ENCODE measurements at places on chromosomes 7 and 10. TPM values are rescaled to one million over a fixed set of nuclear protein-coding genes. Genes with fewer than 3 reads are reported as not detected.

Gene CALML3
- total RNA-seq = not detected

Gene TAS2R4
- total RNA-seq = 1.1 TPM

Gene HOXA6
- not detected for total RNA-seq

Gene AMZ1
- 0.11 TPM for total RNA-seq

Gene ATP6V0A4
- not detected for total RNA-seq

Gene HMX2
- total RNA-seq = not detected

Gene SPDYE6
- total RNA-seq = not detected

Gene TLX1
- total RNA-seq = not detected

Gene PIP
- total RNA-seq = not detected

Gene NUTM2E
- not detected for total RNA-seq

Gene ZFAND2A
- total RNA-seq = 21.8 TPM

Gene TFEC
- total RNA-seq = 1.0 TPM

Gene JMJD1C
- total RNA-seq = 41.3 TPM

Gene MGMT
- total RNA-seq = 17.9 TPM

Gene LRRC18
- not detected for total RNA-seq

Gene KCNH2
- 0.36 TPM for total RNA-seq

Gene TWIST1
- total RNA-seq = 0.18 TPM

Gene EN2
- not detected for total RNA-seq

Gene CAV2
- total RNA-seq = not detected

Gene LLCFC1
- not detected for total RNA-seq

Gene GNAI1
- 0.66 TPM for total RNA-seq

Gene NRCAM
- total RNA-seq = 0.16 TPM

Gene NSUN5
- 50.1 TPM for total RNA-seq

Gene ARHGEF35
- total RNA-seq = 3.6 TPM

Gene ZCCHC24
- total RNA-seq = 1.2 TPM

Gene IKZF1
- 486 TPM for total RNA-seq

Gene C7orf57
- 0.11 TPM for total RNA-seq

Gene SYT15
- total RNA-seq = 1.2 TPM

Gene CDK1
- total RNA-seq = 118 TPM

Gene TYW1B
- total RNA-seq = 3.5 TPM

Gene PAX4
- not detected for total RNA-seq

Gene PRLHR
- total RNA-seq = not detected

Gene CREB3L2
- 47.0 TPM for total RNA-seq

Gene FEZF1
- not detected for total RNA-seq

Gene PRF1
- 78.3 TPM for total RNA-seq

Gene CFAP43
- 0.09 TPM for total RNA-seq

Gene NPY
- not detected for total RNA-seq

Gene CDC14C
- not detected for total RNA-seq

Gene NXPH1
- total RNA-seq = not detected

Gene PSMC2
- total RNA-seq = 162 TPM

Gene RELN
- not detected for total RNA-seq

Gene PLOD3
- total RNA-seq = 72.4 TPM

Gene CRHR2
- not detected for total RNA-seq

Gene OPN1SW
- not detected for total RNA-seq

Gene INA
- 0.25 TPM for total RNA-seq

Gene FAM180A
- total RNA-seq = not detected

Gene MEST
- total RNA-seq = 2.6 TPM

Gene ANKRD61
- 0.18 TPM for total RNA-seq

Gene SLC18A3
- not detected for total RNA-seq

Gene CUL2
- 43.8 TPM for total RNA-seq

Gene EGFR
- not detected for total RNA-seq

Gene PLEKHA1
- 7.8 TPM for total RNA-seq

Gene CCDC71L
- total RNA-seq = 19.5 TPM

Gene CTBP2
- 0.23 TPM for total RNA-seq

Gene POMZP3
- 7.8 TPM for total RNA-seq

Data from T-helper 2 cell treated with Interferon-gamma antibody and Interleukin-4, amounts not matched to agents 100 ng/mL and 5 ng/mL, for 36 hours (primary cell).